Activated CD4-positive, alpha-beta memory T cell treated with anti-CD3 and anti-CD28 coated beads, Interleukin-2, amount 10 ng/mL, durations not matched to agents 7 days and 5 days (primary cell): ENCODE measurements at places on chromosomes 5 and 9.
A peak's percentile ranks its signal among the peaks of the same experiment; 100 is the strongest.

DNA sequence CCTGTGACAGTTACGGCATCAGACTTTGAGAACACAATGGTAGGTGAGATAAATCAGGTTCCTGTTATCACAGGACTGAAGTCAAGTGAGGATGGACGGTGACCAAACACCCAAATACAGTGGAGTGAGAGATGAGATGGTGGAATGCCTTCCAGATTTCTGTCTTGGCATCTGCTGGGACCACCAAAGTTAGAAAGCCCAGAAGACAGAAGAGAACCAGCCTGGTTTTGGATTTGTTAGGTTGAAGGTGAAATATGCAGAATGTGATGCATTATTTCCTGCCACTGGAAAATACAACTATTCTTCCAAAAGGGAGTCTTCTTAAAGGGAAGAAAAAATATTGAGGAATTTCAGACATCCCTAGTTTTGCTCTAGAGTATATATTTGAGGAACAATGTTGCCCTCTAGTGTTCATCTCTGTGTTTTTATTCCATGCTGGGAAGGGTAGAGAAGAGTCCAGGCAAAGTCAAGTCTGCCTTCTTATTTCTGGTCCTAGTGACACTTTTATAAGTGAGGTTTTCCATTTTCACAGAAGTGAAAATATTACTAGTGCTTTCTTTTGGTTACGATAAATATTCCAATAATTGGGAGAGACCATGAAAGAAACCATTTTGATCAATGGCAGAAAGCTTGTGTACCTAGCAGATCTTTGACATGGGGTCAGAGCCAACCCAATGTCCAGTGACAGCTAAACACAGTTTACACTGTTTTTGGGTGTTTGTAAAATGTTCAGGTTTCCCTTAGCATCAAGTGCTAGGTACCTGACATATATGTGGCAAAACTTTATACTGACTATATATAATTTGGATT, 142.3 kb upstream of the ANKH start:
- no peak for DNase-seq

- DNase-seq, result no peak
These were observed 45.5 kb downstream of the FER start for GRCh38 chr5:108793207-108793606.

- DNase-seq, result no peak
These were observed 135.5 kb downstream of the RAB3C start for GRCh38 chr5:58718269-58718978.

DNA sequence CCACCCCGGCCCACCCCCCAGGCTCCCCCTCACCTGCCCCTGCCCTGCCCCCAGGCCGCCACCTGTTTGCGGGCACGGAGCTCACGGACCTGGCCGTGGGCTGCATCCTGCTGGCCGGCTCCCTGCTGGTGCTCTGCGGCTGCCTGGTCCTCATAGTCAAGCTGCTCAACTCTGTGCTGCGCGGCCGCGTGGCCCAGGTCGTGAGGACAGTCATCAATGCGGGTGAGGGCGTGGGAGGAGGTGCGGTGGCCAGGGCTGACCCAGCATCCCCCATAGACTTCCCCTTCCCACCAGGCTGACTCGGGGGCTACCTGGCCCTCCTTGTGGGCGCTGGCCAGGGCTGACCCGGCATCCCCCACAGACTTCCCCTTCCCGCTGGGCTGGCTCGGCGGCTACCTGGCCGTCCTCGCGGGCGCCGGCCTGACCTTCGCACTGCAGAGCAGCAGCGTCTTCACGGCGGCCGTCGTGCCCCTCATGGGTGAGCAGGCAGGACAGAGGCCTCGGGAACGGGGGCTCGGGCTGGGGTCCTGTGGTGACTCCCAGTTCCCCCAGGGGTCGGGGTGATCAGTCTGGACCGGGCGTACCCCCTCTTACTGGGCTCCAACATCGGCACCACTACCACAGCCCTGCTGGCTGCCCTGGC, 3.5 kb downstream of the SLC34A3 start:
- DNase-seq, result no peak

GRCh38 chr5:10563945-10564837, at the start of gene ANKRD33B:
Gene ANKRD33B, plus strand, starts transcription at chr5:10564070. Its CDS starts 398 bp downstream, at chr5:10564468.
- peak; percentile 84 for DNase-seq

GRCh38 chr9:20683351-20684034, 566 bp upstream of the FOCAD start:
- peak; percentile 48 for DNase-seq

- no peak for DNase-seq
These were observed 14.5 kb downstream of the SLC6A18 start for GRCh38 chr5:1239505-1240251.

GRCh38 chr5:65268525-65268924, 213.2 kb downstream of the ADAMTS6 start:
- DNase-seq, result no peak

GRCh38 chr9:83701769-83702168, 6.0 kb downstream of the UBQLN1 start:
- DNase-seq, result no peak

- DNase-seq, result no peak
These were observed 4.2 kb upstream of the TSC1 start for GRCh38 chr9:132948482-132949050.

DNA sequence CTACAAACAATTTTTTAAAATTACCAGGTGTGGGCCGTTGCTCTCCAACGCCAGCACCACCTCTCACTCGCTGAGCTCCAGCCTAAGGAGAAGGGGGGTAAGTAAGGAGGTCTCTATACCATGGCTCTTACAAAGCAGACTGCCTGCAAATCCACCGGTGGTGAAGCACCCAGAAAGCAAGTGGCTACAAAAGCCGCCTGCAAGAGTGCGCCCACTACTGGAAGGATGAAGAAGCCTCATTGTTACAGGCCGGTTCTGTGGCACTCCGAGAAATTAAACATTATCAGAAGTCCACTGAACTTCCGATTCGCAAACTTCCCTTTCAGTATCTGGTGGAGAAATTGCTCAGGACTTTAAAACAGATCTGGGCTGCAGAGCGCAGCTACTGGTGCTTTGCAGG, 46.0 kb downstream of the CDO1 start:
- DNase-seq, result no peak

GRCh38 chr5:119079318-119079921, 8.5 kb downstream of the DMXL1 start:
- DNase-seq, result peak; percentile 26

- peak; percentile 99 for DNase-seq
These were observed at the start of gene SLC30A5 for GRCh38 chr5:69093771-69094482. Gene SLC30A5, plus strand, starts transcription at chr5:69094014. Its CDS starts 242 bp downstream, at chr5:69094256.

DNA sequence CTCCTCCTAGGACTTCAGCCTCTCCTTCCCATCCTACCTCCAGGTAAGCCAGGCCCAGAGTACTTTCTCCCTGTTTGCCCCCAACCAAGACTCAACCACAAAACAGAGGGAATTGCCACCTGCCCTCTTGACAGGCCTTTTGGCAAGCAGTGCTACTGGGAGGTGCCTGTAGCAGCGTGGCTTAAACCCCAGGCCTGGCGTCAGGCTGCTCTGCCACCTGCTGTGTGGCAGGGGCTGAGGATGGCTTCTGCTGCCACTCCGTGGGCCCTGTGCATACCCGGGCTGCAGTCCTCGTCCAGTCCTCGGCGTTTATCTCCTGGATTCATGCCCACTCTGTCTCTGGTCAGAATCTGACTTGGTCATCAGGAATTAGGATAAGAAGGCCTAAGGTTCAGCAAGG, 163.1 kb downstream of the PAX5 start:
- DNase-seq, result no peak

GRCh38 chr9:84903963-84904362, 234.4 kb downstream of the NTRK2 start:
- DNase-seq, result no peak

- no peak for DNase-seq
These were observed 2139.6 kb upstream of the ACO1 start for GRCh38 chr9:30244877-30245276.

GRCh38 chr5:92884469-92884868, 696.5 kb downstream of the NR2F1-AS1 start:
- DNase-seq, result no peak
